NCI-H1417 treated with DMSO at 0.1 percent for 48 hours (cell line): ENCODE measurements at places on chromosomes 11 and 22.

DNA sequence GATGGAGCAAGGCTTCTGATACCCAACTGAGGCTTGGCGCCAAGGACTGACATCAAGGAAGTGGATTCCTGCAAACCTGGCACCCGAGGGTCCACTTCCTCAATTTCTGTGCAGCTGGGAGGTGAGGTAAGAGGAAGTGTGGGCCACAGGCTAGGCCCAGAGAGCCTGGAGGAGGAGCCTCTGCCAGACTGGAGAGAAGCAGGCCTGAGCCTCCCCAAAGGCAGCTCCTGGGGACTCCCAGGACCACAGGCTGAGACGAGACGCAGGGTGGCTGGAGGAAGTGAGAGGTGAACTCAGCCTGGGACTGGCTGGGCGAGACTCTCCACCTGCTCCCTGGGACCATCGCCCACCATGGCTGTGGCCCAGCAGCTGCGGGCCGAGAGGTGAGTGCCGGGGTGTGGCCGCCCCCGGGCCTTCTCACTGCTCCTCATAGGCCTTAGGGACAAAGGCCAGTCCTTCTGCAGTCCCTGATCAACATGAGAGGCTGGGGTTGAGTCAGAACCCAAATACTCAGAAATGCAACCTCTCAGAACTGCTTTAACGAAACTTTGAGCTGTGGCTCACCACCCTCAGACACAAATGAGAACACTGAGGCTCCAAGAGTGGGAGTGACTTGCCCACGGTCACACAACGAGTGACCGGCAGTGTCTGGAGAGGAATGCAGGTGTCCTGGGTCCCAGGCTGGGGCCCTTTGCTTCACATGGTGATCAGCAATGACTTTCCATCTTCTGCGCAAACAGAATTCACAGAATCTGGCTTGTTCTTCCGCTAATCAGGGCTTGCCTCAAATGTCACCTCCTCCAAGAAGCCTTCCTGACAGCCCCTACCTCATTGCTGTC, at the start of gene NCF4:
Gene NCF4 (plus strand): TSS at position 186 of the 839 bp plus-strand sequence. CDS start 166 bp downstream, at position 352.
- no peak for DNase-seq

- DNase-seq, result no peak
These were observed 18.6 kb upstream of the DGCR8 start for GRCh38 chr22:20061481-20061861.

DNA sequence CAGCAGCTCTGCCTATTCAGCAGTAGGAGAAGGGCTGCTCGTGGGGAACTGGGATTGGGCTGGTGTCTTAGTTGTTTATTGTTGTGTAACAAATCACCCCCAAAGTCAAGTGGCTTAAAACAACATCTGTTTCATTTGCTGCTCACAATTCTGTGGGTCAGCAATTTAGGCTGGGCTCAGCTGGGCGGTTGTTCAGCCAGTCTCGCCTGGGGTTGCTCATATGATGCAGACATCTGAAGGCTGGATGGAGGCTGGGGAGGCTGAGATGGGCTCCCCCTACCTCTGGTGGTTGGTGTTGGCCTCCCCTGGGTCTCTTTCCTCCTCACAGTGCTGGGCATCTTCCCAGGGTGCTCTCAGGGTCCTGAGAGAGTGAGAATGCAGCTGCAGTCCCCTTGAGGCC, 43.3 kb upstream of the PARVG start:
- no peak for DNase-seq

DNA sequence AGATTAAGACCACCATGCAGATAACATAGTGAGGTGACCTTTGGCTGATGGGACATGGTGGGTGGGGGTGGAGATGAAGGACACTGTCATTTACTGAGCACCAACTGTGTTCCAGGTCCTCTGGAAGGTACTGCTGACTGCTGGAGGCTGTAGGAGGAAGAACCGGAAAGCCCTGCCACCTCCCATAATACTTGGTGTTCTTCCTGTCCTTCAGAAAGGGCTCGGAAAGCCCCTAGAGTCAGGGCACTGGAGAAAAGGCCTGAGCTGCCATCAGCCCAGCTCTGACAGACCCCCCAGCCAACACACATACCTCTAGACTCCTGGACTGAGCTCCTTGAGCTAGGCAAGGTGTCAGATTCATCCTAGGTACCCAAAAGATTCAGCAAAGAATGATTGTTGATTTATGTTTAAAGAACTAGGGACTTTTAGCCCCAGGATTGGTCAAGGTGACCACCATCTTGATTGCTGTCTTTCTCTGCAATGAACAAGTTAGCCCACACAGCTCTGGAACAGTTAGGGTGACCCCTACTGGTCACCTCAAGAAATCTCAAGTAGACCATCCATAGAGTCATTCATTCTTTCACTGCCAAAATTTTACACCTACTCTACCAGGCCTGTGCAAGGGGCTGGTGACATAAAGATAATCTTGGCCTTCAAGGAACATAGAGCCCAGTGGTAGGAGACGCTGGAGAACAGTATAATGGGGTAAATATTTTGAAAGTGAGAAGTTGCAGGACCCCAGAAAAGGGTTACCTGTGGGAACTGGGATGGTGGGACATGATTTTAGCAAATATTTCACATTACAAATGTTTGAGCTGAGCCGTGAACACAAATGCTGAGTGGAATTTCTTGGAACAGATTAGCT, 39.4 kb downstream of the IRAG1 start:
- no peak for DNase-seq

DNA sequence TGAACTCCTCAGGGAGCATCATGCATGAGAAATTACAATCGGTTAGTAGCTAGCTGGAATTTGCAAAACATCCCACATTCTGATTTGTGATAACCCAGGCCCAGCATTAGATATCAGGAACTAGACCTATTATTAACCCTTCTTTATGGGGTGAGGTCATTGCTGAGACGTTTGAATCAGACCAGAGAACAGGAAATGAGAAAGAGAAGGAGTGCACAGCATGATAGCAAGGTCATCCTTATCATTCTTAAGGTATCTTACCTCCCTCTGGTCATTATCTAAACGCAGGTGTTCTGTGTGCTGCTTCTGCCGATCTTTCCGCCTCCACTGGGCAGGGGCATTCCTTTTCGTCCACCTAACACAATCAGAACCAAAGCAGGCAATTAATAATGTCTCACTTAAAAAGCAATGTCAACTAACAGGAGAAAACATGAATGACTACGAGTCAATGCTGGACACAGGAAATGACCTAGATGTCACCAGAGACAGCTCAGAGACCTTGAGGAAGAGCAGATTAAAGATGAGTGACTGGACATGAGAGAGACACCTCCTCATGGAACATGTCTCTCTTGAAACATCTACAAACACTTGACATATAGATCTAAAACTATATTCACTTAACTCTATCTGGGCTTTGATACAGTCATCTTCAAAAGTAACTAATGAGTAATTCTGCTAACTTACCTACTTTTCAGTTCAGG, 78.3 kb upstream of the SCUBE2 start:
- DNase-seq, result no peak

- DNase-seq, result no peak
These were observed 91.5 kb downstream of the MORC2 start for GRCh38 chr22:30876915-30877553.

- DNase-seq, result peak; percentile 81
These were observed 176.4 kb downstream of the KIRREL3 start for GRCh38 chr11:126824035-126824607.

GRCh38 chr22:38519453-38520250, 13.5 kb upstream of the DDX17 start:
- no peak for DNase-seq

GRCh38 chr11:110340436-110340835, 44.0 kb upstream of the RDX start:
- no peak for DNase-seq

GRCh38 chr11:105429096-105429910, 180.6 kb upstream of the GRIA4 start:
- no peak for DNase-seq

DNA sequence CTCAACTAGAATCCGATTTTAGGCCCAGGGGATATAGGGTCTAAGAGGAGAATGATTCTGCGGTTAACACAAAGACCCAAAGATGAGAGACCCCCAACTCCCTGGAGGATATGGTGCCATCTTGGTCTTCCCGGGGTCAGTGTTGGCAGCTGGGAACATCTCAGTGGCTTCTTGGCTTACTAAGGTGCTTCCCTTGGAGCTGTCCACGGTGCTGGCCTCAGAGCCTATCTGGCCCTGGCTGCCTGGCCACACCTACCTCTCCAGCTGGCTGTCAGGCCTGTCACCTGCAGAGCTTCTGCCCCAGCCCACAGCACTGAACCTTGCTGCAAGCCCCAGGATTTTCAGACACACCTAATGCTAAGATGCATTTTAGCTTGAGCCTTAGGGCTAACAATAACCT, 70.7 kb upstream of the THY1 start:
- no peak for DNase-seq

DNA sequence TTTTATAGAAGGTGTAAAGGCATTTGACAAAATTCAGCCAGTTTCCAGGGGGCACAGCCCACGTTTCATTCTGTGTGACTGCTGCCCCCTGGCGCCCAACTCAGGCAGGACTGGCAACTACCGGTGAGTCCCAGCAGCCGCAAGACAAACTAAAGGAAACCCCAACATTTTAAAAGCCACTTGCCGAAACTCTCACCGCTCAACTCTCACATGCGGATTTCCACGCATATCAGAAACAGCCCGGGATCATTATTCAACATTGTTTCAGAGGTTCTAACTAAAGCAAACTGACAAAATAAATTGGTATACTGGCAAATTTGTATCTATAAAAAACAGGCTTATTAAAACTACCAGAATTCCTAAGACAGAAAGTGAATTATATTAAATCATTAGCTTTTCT, 48.2 kb downstream of the MORC2 start:
- DNase-seq, result no peak

DNA sequence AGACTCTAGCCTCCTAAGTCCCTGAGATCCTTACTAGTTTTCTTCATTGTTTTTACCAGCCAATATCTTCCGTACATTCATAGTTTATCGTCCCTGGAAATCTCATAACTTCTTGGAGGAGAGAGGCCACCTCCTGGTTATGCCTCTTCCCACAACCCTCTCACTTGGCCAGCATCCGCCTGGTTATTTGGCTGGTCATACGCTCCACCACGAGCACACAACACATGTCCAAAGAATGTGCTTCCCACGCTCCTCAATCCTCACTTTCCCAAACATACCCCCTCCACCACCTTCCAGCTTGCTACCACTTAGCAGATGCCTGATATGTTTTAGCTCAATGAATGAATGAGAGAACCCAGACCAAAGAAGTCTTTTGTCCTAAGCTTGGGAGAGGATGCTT, 83.5 kb upstream of the EIF3D start:
- no peak for DNase-seq

DNA sequence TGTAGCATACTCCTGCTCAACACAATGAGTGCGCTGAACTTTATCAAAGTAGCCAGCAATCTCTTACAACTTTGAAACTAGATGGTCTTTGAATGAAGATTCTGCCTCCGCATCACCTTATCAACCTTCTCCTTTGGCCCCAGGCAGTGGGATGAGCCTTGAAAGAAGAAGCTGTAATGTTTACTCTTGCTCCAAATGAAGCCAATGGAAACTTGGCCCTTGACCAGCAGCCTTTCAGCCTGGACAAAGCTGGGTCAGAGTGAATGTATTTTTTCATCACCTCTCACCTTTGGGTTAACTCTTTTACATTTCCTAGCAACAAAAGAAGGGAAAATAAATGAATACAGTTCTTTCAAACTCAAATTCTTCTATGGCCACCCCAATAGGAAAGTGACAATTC, 359.1 kb downstream of the KCNA4 start:
- no peak for DNase-seq

DNA sequence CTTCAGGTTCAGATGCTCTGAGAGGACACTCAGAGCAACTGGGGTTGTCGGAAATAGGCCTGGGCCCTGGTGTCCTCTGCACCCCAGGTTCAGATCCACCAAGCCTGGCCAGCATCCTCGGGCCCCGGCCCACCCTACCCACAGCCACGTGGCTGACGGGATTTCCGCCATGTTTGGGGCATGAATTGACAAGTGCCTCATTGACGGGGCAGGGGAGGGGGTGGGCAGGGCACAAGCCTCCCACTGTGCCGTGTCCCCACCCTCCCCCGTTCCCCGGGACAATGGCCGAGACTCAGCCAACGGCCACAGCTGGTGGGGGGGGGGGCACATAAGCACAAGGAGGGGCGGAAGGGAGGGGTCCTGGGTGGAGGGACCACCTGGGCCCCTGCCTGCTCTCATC, 8.5 kb downstream of the MYRF start:
- DNase-seq, result no peak

DNA sequence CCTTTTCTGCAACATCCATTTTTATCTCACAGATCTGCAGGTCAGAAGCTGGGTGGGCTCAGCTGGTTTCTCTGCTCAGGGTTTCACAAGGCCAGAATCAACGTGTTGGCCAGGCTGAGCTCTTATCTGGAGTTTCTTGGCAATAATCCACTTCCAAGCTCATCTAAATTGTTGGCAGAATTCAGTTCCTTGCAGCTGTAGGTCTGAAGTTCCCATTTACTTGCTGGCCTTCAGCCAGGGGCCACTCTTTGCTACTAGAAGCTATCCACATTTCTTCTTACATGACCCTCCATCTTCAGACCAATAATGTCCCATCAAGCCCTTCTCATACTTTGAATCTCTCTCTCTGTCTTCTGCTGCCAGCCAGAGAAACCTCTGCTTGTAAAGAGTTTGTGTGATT, 103.5 kb downstream of the WNT11 start:
- DNase-seq, result no peak
